Activated T-cell treated with anti-CD3 and anti-CD28 coated beads for 48 hours (primary cell): ENCODE measurements at places on chromosomes 4 and X.
A peak's percentile ranks its signal among the peaks of the same experiment; 100 is the strongest.

DNA sequence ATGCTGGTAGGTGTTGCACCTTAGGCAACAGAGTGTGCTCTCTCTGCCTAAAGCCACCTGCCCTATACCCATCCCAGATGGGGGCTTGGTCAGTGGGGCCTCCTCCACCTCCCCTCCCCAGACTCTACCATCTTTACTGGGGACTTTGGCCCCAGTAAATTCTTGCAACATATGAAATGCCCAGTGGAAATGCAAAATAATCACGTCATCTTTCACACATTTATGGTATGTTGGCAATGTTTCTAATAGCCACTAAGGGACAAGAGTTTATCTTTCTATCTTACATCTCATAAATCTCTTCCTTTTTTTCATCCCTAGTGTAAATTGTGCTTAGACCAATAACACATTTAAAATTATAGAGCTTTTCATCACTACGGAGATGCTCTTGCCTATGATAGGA lies 103.0 kb upstream of the MAML3 start:
- DNase-seq: no peak

DNA sequence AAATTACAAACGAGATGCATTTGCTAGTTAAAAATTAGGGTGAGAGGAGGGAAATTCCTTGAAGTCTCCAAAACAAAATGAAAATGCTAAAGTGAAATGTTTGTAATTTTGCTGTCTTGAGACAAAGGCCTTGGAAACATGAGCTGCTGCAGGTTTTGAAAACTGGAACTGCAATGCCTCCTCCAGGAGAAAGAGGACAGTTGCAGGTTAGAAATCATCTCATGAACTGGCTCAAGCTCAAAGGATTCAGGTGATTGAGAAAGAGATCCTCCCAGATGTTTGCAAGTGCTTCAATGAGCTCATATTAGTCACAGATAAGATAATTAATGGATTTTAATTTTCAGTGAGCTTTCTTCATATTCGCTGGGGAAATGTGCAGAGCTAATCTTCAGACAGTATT lies 32.4 kb downstream of the SMPX start:
- no peak for DNase-seq

- DNase-seq: no peak
These were observed 86.2 kb downstream of the MTMR1 start for GRCh38 chrX:150779385-150779784.

GRCh38 chr4:22268350-22269025 lies 247.4 kb downstream of the ADGRA3 start:
- no peak for DNase-seq

GRCh38 chr4:48939785-48940184 lies 33.2 kb upstream of the OCIAD2 start:
- DNase-seq: no peak

- no peak for DNase-seq
These were observed 22.4 kb downstream of the STARD8 start for GRCh38 chrX:68669871-68670270.

DNA sequence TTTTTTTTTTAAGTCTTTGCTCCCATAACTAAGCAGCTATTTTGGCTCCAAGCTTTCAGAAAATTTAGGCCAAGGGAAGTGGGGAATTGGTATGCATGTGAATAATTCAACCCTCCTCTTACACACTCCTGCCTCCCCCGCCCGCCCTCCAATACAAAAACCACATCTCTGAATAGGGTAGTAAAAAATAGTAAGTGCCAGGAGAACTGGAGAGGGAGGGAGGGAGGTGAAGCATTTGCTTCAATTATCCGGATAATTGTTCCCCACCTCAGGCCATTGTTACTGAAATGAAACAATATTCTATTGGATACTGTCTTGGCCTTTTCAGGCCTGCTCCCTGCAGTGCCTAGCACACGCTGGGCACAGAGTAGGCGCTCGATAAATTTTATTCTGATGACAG lies 5.5 kb upstream of the GSX2 start:
- DNase-seq: no peak

GRCh38 chrX:115017455-115017854 lies at the start of gene IL13RA2:
IL13RA2 (minus strand) TSS chrX:115017616; CDS start chrX:115017269, 347 bp downstream.
- DNase-seq: no peak

- peak; percentile 6 for DNase-seq
These were observed 43.2 kb downstream of the TMEM144 start for GRCh38 chr4:158253350-158253980.

DNA sequence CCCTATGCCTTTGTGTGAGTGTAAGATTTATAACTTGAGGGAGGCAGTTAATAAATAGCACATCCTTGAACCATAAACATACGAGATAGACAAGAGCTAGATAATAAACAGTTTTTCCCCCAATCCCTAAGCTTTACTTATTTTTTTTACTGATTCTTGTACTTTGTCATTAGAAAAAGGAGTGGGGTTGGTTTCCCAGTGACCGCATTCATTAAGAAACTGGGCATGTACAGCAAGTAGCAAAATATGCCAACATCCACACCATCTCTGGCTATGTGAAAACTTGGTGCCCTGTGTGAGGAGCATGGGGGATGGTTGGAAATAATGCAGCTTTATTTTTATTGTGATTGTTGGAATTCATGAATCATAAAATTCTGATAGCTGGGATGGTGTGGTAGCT lies 176.2 kb downstream of the CBR4 start:
- no peak for DNase-seq

DNA sequence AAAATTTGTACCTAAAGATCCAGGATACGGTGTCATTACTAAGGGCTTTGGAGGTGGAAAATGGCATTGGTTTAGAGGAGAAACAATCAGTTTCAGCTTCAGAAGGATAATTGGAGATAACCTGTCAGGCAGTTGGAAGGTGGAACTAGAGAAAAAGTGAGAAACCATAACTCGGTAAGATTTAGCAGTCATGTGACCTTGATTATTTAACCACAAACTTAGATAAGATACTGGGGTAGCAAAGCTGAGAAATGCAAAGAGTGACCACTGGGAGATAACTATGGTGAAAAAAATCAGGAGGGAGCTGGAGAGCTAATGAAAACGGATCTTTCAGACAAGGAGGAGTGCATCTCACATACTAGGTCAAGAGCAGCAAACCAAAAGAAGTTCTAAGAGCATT lies 58.3 kb upstream of the SMARCA5 start:
- no peak for DNase-seq
